Colonic mucosa (tissue), 4 donors: ENCODE measurements at places on chromosomes 3 and 15. TPM values are rescaled to one million over a fixed set of nuclear protein-coding genes. Genes with fewer than 3 reads are reported as not detected.

Gene COX17
- total RNA-seq, result 53.5 TPM

DNA sequence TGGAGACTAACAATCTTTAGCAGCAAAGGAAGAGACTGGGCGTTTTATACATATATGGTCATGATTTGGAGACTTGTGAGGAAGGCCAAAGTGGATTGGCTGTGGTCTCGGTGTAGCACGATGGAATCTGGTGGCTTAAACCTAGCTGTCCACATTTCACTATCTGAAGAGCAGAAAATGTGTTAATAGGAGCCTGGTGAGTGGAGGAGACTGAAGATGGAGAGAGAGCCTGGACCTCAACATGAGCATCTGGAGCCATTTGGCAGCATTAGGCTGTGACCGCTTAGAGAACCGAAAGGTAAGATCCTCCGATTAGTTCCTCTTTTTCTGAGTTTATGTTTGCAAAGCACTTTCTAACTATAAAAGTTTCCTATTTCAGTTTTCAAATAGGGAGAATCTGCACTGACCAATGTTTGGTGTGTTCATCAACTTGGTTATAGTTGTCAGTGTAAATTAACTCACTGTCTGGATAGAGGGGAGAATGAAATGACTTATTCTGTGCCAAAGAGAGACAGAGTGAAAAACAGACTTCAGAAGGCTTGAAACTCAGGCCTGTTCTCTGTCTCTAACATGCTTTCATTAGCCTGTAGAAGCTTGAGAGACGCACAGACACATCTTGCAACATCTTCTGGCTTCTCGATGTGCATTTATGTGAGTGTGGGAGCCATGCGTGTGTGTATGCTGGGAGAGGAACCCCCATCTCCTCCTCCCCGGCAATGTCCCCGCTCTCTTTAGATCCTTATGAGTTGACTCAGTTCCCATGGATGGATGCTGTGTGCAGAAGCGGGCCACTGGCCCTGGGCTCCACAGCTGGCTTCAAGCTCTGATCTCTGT lies 244.7 kb upstream of the TBL1XR1 start:
- no peak overlapping the region for H3K4me3 ChIP-seq
- no peaks in the 10 kb centered on the region for H3K36me3 ChIP-seq
- DNase-seq, result no peak
- peak overlapping the region; percentile 39 for H3K27ac ChIP-seq
- no peaks in the 10 kb centered on the region for H3K4me1 ChIP-seq

GRCh38 chr3:23940775-23941174 lies 4.3 kb upstream of the NR1D2 start:
- no peak overlapping the region for H3K27ac ChIP-seq
- no peak overlapping the region for H3K4me3 ChIP-seq
- no peaks in the 10 kb centered on the region for H3K4me1 ChIP-seq
- no peaks in the 10 kb centered on the region for H3K36me3 ChIP-seq

GRCh38 chr15:45918839-45919238 lies 284.0 kb downstream of the SQOR start:
- no peak overlapping the region for H3K27ac ChIP-seq
- H3K27me3 ChIP-seq, result no peaks in the 10 kb centered on the region
- H3K4me3 ChIP-seq, result no peak overlapping the region
- no peaks in the 10 kb centered on the region for H3K36me3 ChIP-seq
- no peaks in the 10 kb centered on the region for H3K4me1 ChIP-seq
- no peak for DNase-seq

DNA sequence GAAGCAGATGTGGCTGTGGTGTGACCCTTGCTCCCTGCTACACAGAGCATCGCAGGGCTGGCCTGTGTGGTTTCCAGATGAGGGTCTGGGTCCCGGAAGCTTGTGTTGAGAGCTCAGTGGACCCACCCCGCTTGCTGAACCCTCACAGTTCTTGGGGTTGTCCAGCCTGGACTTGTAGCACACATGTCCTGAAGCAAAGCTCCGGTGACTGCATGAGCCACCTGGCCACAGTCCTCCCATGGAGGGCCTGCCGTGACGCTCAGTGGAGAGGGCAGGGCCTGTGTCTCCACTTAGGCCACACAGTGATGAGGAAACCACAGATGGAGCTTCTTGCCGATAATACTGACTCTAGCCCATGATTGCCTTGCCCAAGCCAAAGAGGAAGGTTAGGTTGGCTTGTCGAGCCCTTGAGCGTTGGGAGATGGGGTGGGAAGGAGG lies 62.6 kb downstream of the RGMA start:
- H3K27me3 ChIP-seq, result no peaks in the 10 kb centered on the region
- no peak for DNase-seq
- peaks cover 6% of the 10 kb centered on the region for H3K36me3 ChIP-seq
- H3K4me3 ChIP-seq, result no peak overlapping the region
- no peak overlapping the region for H3K27ac ChIP-seq

Gene TMEM202
- not detected for total RNA-seq

DNA sequence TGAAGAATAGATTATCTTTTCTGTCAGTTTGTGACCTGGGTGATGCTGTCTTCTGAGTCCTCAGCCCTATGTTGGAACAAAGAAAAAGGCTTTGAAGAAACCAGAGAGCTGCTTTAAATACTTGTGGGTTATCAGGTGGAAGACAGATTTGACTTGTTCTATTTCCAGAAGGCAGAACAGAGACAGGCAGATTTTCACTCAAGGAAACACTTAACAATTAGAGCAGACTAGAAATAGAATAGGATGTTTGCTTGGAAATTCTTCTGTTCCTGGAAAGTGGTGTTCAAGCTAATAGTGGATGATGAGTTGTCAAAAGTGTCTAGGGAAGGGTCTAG lies 219.4 kb downstream of the UBE2E2 start:
- H3K27me3 ChIP-seq, result no peaks in the 10 kb centered on the region
- no peaks in the 10 kb centered on the region for H3K36me3 ChIP-seq
- DNase-seq, result no peak
- H3K4me3 ChIP-seq, result no peak overlapping the region

Gene CYP8B1
- total RNA-seq, result not detected

GRCh38 chr3:128727059-128727458 lies 1.1 kb downstream of the RAB7A start:
- peak overlapping the region; percentile 98 for H3K27ac ChIP-seq
- no peak for DNase-seq
- H3K27me3 ChIP-seq, result no peaks in the 10 kb centered on the region
- H3K36me3 ChIP-seq, result no peaks in the 10 kb centered on the region

Gene NME9
- total RNA-seq, result not detected

DNA sequence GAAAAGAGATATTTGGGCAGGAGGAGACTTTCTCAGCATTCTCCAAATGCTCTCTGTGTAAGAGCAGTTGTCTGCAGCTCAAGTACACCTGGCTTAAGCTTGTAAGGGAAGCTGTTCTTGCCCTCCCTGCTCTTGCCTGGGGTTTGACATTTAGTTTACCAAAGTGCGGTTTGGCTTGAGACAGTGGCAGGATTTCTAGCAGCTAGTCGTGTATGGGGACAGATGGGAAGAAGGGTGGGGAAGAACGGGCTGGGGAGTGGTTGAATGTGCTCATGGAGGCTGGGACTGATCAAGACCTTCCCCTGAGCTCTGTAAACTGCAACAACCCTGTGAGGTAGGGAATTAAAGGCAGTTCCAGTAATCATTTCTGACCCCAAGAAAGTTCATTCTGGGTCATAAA lies 39.8 kb downstream of the SQOR start:
- DNase-seq, result no peak
- peaks cover 34% of the 10 kb centered on the region for H3K36me3 ChIP-seq
- no peaks in the 10 kb centered on the region for H3K27me3 ChIP-seq
- no peaks in the 10 kb centered on the region for H3K4me1 ChIP-seq
- H3K27ac ChIP-seq, result no peak overlapping the region
- no peak overlapping the region for H3K4me3 ChIP-seq

- no peak overlapping the region for H3K27ac ChIP-seq
- no peaks in the 10 kb centered on the region for H3K27me3 ChIP-seq
- H3K4me3 ChIP-seq, result no peak overlapping the region
- no peaks in the 10 kb centered on the region for H3K36me3 ChIP-seq
These were observed 254.2 kb downstream of the EBLN2 start for GRCh38 chr3:73315706-73316105.

DNA sequence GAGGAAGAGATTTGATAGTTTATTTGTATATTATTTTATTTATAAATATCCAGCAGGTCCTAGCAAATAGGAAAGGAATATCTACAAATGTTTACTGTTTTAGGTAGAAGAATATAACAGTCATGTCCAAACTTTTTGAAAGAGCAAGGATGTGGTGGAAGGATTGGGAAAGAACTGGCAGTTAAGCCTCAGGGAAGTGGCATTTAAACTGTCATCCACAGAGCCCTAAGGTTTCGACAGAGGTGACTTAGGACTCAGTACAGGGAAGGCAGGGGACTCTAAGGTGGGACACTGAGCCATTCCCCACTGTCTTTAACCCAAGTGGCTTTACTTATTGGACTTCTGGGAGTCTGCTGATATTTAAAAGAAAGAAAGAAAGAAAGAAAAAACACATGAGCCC lies 11.8 kb upstream of the TMEM87A start:
- H3K27me3 ChIP-seq, result no peaks in the 10 kb centered on the region
- no peaks in the 10 kb centered on the region for H3K36me3 ChIP-seq
- no peak overlapping the region for H3K27ac ChIP-seq
- no peaks in the 10 kb centered on the region for H3K4me1 ChIP-seq
- no peak for DNase-seq

GRCh38 chr3:27293939-27294338 lies 75.2 kb downstream of the NEK10 start:
- H3K36me3 ChIP-seq, result no peaks in the 10 kb centered on the region
- no peak for DNase-seq
- no peak overlapping the region for H3K4me3 ChIP-seq
- no peak overlapping the region for H3K27ac ChIP-seq
- H3K27me3 ChIP-seq, result no peaks in the 10 kb centered on the region

DNA sequence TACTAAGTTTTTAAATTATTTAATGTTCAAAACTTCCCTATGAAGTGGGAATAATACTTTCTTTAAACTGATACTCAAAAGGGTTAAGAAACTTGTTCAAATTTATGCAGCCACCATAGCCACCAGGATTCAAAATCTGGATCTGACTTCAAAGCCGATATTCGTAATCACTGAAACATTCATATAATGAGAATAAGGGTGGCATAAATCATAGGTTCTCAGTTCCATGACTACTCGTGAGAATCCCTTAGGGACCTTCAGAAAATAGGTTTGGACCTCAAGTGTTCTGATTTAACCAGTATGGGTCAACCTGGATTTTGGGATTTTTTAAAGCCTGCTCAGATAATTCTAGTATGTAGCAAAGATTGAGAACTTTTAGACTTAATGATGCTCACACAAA lies 160.6 kb downstream of the RBMS3 start:
- DNase-seq, result no peak
- no peaks in the 10 kb centered on the region for H3K4me1 ChIP-seq
- no peaks in the 10 kb centered on the region for H3K27me3 ChIP-seq
- H3K4me3 ChIP-seq, result no peak overlapping the region
- H3K36me3 ChIP-seq, result no peaks in the 10 kb centered on the region

Gene KIF15
- 5.9 TPM for total RNA-seq

DNA sequence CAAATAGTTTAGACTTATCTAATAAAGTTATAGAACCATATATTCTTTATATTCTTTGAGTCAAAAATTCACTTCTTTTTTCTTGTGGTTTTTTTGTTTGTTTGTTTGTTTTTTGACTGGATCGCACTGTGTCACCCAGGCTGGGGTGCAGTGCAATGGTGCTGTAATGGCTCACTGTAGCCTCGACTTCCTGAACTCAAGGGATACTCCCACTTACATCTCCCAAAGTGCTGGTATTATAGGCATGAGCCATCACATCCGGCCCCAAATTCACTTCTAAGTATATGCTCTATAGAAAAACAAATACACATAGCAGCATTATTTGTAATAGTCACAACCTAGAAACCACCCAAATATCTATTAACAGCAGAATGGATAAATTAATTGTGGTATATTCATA lies 13.7 kb upstream of the SLTM start:
- no peaks in the 10 kb centered on the region for H3K4me1 ChIP-seq
- DNase-seq, result no peak
- no peak overlapping the region for H3K4me3 ChIP-seq
- H3K36me3 ChIP-seq, result no peaks in the 10 kb centered on the region
- no peak overlapping the region for H3K27ac ChIP-seq

- no peak overlapping the region for H3K4me3 ChIP-seq
- DNase-seq, result no peak
- no peak overlapping the region for H3K27ac ChIP-seq
- H3K36me3 ChIP-seq, result no peaks in the 10 kb centered on the region
These were observed 611.9 kb upstream of the CCDC54 start for GRCh38 chr3:106765342-106765741.

GRCh38 chr3:13023971-13024764 lies 49.1 kb downstream of the IQSEC1 start:
- no peaks in the 10 kb centered on the region for H3K4me1 ChIP-seq
- H3K36me3 ChIP-seq, result no peaks in the 10 kb centered on the region
- H3K27ac ChIP-seq, result no peak overlapping the region
- H3K4me3 ChIP-seq, result no peak overlapping the region
- no peak for DNase-seq

GRCh38 chr3:124765197-124765840 lies 35.1 kb downstream of the UMPS start:
- H3K36me3 ChIP-seq, result peaks cover 4% of the 10 kb centered on the region
- H3K4me3 ChIP-seq, result no peak overlapping the region
- no peaks in the 10 kb centered on the region for H3K4me1 ChIP-seq
- DNase-seq, result no peak
- no peaks in the 10 kb centered on the region for H3K27me3 ChIP-seq

Gene HHLA2
- total RNA-seq, result 192 TPM
